ENCODE measurements at places on chromosomes 13 and 19.

DNA sequence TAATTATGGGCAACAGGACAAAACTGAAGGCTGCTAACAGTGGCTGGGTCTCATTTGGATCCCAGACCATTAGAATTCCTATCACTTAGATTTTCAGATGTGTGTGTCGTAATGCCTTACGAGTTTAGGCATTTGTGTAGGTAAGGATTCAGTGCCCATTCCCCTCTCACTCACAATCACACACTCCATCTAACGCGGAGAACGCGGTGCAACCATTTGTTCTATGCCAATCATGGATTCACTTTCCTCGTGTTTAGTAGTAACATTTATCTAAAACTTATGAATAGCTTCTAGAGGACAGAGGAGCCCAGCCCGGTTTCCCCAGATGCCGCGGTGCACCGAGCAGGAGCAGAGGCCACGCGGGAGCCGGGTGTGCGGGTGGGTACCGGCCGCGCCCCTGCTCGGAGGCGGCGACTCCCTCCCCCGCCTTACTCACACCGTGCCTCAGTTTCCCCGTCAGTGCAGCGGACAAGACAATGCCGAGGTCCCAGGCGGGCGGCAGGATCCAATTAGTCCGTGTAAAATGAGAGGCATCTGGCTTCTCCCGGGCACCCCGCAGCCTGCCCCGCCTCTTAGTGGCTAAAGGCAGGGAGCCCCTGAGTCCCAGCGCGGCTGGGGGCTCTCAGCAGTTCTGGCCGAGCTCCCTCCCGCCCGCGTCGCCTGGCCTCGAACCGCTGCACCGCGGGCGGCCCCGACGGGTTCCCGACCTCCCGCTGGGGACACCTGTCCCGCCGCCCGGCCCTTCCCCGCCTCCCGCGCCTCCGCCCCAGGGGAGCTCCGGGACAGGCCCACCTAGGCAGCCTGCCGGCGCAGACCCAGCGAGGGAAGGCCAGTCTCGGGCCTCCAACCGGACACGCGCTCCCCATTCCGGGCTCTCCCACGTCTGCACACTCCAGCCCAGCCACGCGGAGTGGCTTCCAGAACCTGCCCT, 5.9 kb upstream of the C1QTNF9B start:
- no peak for DNase-seq

GRCh38 chr13:32142956-32143375, 111.4 kb downstream of the FRY start:
- DNase-seq = no peak

- no peak for DNase-seq
Observed at GRCh38 chr13:52118595-52118994, 10.3 kb downstream of the NEK5 start.

GRCh38 chr19:14405758-14406644, 13.1 kb downstream of the DDX39A start:
- peak; percentile 86 for DNase-seq

DNA sequence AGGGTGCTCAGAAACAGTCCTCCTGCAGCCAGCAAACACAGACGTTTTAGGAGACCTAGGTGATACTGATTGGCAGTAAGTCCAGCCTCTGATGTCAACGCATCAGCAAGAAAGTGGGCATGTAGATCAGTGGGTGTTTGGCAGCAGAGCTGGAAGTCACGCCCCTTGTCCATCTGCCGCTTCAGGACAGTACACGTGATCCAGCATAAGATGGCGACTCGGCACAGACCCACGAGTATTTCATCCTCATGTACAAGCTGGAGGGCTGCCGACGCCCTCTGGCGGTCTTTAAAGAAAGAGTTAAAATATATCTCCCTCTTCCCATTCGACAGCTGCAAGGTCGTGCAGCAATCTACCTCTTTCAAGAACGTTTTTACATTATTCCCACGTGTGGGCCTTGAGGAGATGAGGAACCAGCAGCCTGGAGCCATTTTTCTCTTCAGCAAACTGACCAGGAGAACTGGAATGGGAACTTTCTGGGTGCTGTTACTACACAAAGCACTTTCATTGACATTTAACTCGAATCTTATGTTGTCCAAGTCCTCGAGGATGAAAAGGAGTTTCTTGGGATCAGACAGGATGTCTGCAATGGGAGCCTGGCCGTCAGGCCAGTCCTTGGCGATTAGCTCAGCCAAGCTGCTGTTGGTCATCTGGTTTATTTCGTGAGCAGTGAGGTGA, 22.3 kb downstream of the NLRP11 start:
- peak; percentile 40 for DNase-seq
